Left forelimb (tissue), 1 donor: ENCODE measurements at places on chromosomes 4 and X.

DNA sequence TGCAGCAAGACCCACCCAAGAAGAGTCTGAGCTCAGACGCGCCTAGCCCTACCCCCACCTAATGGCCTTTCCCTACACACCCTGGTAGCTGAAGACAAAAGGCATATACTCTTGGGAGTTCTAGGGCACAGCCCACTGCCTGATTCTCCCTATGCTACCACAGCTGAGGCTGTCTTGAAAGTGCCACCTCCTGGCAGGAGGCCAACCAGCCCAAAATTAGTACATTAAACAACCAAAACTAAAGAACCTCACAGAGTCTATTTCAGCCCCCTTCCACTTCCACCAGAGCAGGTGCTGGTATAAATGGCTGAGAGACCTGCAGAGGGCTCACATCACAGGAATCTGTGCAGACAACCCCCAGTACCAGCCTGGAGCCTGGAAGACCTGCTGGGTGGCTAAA, 119.1 kb downstream of the HMGN5 start:
- no peak for DNase-seq

DNA sequence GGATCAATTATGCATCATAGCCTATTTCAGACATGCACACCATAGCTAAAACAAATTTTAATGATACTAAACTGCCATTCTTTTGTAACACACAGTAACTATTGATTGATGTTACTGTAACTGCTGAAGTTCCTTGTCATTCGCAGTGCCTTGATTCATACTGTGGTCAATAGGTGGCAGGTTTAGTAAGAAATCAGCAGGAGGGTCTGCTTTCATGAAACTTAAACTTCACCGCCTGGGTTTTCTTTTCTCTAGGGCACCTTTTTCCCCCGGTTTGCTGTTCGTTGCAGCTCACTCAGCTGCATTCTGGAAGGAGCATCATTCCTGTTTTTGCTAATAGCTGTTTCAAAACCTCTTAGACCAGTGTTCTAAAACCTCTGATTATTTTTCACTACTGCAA, 88.1 kb downstream of the RPA4 start:
- DNase-seq = no peak

DNA sequence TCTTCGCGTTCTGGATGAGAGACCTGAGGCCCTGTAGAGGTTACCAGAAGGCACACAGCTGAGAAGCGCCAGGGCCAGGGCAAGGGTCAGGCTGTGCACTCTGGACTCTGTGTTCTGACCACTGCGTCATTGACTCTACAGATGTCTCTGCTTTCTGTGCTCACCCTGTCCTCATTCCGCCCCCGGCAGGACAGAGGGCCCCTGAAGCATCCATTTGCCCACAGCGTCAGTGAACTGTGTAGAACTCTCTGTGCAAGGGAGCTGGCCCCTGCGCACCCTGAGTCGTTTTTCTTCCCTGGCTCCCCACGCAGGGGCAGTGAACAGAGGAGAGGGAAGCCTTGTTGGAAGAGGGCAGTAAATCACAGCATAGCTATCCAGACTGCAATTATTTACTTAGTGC, 6.1 kb upstream of the WAS start:
- DNase-seq = no peak

GRCh38 chr4:135122457-135122856, 920.9 kb upstream of the PABPC4L start:
- no peak for DNase-seq

DNA sequence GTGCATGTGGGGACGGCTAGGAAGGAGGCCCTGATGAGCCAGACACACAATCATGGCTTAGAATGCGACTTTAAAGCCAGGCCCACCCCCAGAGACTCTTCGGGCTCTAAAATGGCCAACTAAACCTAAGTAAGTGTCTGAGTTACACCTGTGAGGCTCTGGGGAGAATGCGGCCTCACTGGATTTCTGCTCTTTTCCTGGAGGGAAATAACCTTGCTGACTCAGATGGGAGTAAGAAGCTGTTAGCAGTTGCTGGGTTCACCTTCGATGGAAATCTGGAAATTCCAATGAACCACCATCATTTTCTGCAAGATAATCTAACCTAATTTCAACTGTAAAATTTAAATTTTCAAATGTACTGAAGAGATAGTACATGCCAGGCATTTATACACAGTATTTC, 97.6 kb upstream of the MAML3 start:
- DNase-seq = no peak

GRCh38 chr4:88166608-88167007, 8.2 kb upstream of the ABCG2 start:
- no peak for DNase-seq
